ENCODE measurements at places on chromosomes 7 and 10.
A peak's percentile ranks its signal among the peaks of the same experiment; 100 is the strongest.

DNA sequence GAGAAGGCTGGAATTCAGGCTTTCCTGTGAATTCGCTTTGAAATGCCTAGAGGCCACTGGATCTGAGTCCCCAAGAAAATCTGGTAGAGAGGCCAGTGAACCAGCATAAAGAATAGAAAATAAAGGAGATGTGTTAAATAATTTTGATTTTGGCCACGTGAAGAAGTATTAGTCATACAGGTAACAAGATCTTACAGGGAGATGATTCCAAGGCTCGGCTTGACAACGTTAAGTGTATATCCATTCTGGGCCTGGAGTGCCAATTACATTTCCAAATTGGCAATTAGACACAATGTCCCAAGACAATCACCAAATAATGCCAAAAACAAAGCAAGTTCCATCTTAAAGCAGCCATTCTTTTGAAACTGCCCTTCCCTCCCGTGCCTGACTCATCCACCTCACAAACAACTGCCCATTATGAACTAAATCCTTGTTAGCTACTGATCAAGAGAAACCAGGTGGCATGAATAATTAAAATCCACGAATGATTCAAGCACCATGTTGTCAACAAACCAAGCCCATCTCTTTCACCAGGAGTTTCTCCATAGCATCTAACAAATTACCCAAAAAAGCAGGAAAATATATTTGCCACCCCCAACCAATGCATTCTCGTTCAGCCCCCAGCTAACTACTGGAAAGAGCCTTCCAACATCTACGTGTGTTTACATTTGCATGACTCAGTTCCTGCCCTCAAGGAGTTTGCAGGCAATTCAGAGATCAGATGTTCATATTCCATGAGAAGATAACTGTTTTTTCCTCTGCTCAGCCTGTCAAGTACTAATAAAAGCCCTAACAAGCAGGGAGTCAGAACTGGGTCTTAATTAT, 8.5 kb downstream of the KCNMA1 start:
- DNase-seq = no peak

DNA sequence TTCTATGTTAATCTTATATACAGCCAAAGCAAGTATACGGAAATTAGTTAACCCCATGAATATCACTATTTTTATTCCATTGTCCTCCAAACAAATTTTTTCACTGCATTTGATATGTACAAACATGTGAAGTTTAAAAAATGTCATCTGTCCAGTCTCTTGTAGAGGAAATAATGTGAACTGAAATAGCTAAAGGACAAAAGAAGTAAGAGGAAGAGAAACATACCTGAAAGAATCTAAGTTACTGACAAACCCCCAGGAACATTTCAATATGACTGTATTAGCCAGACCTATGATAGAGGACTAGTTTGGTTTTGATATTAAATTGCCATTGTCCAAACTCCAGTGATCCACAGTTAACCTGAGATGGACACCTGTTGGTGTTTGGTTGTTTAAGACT, 80.6 kb downstream of the NRCAM start:
- no peak for DNase-seq

- no peak for DNase-seq
These were observed 300.6 kb downstream of the SORCS3 start for GRCh38 chr10:104941662-104942061.

DNA sequence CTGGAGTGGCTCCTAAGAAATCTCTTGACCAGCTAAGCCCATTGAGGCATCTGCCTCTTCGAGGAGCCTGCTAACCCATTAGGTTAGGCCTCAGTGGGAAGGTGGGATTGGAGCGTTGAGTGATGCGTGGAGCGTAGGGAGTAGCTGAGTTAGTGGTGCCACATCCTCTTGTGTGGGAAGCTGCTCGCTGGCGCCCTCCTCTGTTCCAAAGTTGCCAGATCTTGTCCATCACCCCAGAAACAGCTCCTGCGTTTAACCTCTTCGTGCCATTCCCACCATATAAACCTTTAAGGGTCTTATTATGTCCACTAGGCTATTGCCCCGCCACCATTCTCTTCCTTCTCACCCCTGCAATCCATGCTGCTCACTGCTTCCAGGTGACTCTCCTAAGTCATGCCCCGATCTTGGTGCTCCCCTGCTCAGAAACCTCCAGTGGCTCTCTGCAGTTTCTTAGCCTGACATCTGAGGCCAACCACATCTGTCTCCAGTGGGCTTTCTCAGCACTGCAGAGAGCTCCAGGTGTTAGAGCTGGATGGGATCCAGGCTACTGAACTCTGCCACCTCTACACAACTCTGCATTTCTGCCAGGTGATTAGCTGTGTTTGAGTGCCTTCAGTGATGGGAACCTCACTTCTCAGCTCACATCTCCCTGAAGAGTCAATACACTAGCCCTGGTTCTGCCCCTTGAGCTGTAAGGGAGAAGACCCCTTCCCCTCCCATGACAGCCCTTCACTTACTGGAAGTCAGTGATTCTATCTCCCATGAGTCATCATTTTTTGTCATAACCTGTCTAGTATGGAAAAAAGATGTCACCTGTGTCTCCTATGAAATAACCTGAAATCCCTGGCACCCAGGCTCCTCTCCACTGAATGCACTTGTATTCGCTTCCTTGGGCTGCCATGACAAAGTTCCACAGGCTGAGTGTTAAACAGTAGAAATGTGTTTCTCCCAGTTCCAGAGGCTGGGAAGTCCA, 65.0 kb upstream of the FGFR2 start:
- DNase-seq = peak; percentile 36

DNA sequence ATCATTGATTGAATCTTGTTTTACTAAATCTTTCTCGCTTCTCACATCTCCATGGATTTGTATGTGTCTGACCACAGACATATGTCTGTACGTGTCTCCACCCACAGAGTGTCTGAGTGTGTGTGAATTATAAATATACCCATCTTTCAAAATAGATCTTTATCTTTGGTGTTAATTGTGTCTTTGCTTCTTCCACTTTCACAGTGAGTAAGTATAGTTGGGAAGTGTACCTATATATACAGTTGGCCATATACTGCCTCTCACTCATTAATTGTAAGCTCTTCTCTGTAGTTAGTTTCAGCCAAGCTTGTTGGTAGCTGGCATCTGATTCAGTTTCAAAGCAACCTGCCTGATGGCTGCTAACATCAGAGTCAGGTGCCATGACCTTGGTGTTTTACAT, 18.4 kb downstream of the EEPD1 start:
- DNase-seq = no peak

Data from A673 (cell line).